ENCODE measurements at places on chromosomes 4 and X. TPM values are rescaled to one million over a fixed set of nuclear protein-coding genes. Genes with fewer than 3 reads are reported as not detected.

- DNase-seq: no peak
Measured at GRCh38 chr4:156775813-156776212, 195.8 kb downstream of the PDGFC start.

- peak; percentile 54 for DNase-seq
Measured at GRCh38 chr4:145482209-145483037, 770 bp downstream of the SMAD1 start.

GRCh38 chr4:76729980-76730379 is 168.0 kb downstream of the SOWAHB start:
- DNase-seq: no peak

DNA sequence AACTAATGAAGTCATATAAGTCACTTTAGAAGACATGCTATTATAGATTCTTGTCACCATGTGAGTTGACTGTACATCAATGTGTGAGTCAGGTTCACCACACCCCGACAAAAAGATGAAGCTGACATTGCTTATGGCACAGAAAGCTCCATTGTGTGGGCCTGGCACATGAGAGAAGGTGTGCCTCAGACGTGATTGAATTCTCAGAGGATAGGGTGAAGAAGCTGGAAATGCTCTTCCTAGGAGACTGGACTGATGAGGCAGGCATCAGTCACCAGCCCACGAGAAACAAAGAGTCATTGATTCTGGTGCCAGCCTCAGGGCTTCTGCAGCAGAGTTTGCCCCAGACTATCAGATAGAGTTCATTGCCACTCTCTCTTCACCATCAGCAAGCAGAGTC is 35.9 kb upstream of the LRAT start:
- DNase-seq: no peak

DNA sequence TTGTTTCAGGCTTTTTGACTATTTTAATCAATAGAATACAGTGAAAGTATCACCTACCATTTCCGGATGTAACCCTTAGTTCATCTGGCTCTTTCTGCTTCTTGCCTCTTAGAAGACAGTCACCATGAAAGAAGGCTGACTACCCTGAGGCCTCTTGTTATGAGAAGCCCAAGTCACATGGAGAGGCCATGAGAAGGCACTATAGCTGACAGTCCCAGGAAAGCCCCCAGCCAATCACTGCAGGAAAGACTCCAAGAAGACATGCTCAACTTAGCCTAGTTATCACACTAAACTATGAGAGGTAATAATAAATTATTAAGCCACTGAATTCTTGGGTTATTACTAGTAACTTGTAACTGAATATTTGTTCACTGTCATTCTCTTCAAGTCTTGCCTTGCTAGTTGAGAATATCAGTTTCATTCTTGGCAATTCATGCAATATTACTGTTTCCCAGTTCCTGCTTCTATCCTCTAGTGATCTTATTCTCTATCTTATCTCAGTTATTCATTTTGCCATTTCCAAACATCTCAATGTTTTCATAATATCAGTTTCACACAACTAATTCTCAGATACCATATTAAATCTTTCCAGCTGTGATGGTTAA is 57.1 kb upstream of the GUCY1A1 start:
- no peak for DNase-seq

DNA sequence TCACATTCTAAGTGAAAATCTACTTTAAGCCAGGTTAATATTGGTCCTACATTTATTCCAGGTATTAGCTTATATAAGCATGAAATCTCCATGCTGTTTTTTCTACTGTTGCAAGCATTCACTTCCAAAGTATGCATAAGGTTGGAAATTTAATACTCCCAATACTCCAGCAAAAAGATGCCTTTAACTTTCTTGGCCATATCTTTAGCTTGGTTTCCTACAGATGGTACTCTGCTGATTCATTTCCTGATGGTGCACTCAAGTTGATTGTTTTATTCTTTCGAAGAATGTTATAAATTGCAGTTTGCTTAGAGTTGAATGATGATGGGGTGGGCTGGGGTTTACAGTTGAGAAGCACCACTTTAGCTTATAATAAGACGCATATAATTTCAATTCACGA is 330.2 kb downstream of the PTTG2 start:
- no peak for DNase-seq

- DNase-seq: no peak
Measured at GRCh38 chr4:176001151-176002006, 64.3 kb upstream of the WDR17 start.

DNA sequence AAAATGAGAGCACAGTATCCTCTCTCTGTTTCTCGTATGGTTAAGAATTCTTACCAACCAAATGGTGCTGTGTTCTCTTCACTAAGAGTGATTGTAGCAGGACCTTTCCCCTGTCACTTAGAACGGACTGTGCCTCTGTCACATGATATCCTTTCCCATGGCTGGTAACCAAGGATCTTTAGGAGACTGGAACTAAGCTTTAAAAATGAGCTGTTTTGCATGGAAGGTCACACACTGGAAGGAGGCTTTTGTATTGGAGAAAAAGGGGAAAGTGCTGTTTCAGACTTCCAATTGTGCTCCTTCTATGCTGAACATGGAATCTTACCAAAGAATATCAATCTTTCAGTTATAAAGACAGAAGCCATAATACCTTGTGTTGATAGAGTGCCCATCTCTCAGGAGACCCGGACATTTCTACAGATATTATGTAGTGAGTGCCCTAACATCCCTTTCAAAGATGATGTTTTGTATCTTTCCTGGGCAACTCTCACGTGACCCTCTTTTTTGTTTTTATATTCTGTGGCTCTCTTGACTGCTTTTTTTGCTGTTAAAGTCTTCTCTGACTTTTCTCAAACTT is 148.6 kb downstream of the SLC4A4 start:
- DNase-seq: no peak

DNA sequence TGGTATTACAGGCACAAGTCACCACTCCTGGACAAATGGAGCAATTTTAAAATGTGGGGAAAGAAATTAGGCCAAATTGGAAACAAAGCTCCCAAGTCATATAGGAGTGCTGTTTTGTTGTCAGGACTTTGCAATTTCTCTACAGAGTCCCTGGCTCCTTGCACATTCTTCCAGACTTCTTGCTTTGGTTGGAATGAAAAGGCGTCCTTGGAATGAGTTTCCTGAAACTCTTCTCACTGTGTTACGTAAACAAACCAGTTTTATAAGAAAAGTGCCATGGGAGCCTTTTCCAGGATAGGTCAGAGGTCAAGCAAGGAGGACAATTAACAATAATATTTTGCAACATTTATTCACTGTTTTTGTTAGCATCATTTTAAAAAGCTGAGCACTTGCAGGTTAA is 32.4 kb upstream of the KIT start:
- no peak for DNase-seq

GRCh38 chr4:184911310-184911709 is 85.5 kb upstream of the ACSL1 start:
- DNase-seq: no peak

- peak; percentile 40 for DNase-seq
Measured at GRCh38 chr4:183097231-183098018, 1.6 kb upstream of the WWC2 start.

GRCh38 chr4:98363431-98363830 is 102.2 kb downstream of the RAP1GDS1 start:
- DNase-seq: no peak

GRCh38 chr4:166252487-166253402 is 379.7 kb downstream of the TLL1 start:
- DNase-seq: no peak

The PABPC1L2A gene
- polyA plus RNA-seq: not detected

The PHEX gene
- 0.01 TPM for polyA plus RNA-seq

The OTC gene
- polyA plus RNA-seq: 41.5 TPM

The SMAD1 gene
- polyA plus RNA-seq: 10.5 TPM

The FGF16 gene
- not detected for polyA plus RNA-seq

The FAT1 gene
- polyA plus RNA-seq: 15.6 TPM
